Lower lobe of right lung (tissue), 2 donors: ENCODE measurements at places on chromosomes 2 and 18. TPM values are rescaled to one million over a fixed set of nuclear protein-coding genes. Genes with fewer than 3 reads are reported as not detected.

The SPR gene
- 46.2 TPM for total RNA-seq

The COL3A1 gene
- 187 TPM for total RNA-seq

The SERPINB13 gene
- not detected for total RNA-seq

The LYG2 gene
- not detected for total RNA-seq

The TMEM169 gene
- 1.2 TPM for total RNA-seq

The SLC25A12 gene
- 10.8 TPM for total RNA-seq

The COLEC11 gene
- total RNA-seq: 0.30 TPM

The RAPH1 gene
- total RNA-seq: 63.8 TPM

The TFPI gene
- 311 TPM for total RNA-seq
